Aorta (tissue), 5 donors: ENCODE measurements at places on chromosomes 6 and 20. TPM values are rescaled to one million over a fixed set of nuclear protein-coding genes. Genes with fewer than 3 reads are reported as not detected.

DNA sequence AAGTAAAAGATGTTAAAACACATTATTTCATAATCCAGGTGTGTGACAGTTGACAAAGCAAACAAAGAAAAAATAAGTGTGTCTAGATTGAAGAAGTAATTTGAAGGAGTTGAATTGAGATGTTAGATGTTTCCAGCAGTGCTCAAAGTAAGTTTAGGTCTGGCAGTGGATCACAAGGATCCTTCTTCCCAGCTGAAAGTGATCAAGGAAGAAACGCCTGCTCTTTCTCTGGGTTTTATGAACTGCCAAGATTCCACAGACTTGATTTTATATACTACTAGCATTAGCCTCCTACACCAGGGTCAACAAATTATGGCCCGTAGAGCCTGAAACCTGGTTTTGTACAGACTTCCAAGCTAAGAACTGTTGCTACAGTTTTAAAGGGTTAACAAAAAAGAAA, 30.3 kb downstream of the STX7 start:
- no peaks in the 10 kb centered on the region for H3K4me1 ChIP-seq
- no peaks in the 10 kb centered on the region for H3K36me3 ChIP-seq
- no peak overlapping the region for H3K27ac ChIP-seq

DNA sequence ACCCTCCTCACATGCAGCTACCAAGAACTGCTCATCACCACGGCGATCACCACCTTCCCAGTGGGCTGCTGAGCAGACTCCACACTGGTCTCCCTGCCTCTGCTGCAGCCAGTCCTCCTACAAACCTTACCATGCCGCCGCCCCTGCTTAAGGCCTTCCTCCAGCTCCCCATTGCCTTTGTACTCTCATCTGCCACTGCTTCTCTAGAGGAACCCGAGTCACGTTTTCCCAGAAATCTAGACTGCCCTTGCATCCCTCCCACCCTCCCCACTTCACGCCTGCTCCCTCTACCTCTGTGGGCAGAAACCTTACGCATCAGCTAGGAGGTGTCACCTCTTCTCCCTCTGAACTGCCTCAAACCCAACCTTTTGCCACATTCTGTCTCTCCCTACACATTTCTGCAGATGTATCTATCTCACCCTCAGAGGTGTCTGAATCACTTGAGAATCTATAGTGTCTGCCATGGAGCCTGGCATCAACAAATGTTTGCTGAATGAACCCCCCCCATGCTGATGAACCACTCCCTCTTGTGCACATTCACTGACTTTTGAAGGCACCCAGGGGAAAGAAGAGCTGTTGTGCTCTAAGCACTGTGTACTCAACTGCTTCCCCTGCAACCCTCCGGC, 4.3 kb downstream of the E2F1 start:
- no peak overlapping the region for H3K27ac ChIP-seq
- no peaks in the 10 kb centered on the region for H3K36me3 ChIP-seq
- no peaks in the 10 kb centered on the region for H3K27me3 ChIP-seq
- no peak for DNase-seq
- H3K4me3 ChIP-seq, result no peak overlapping the region

GRCh38 chr6:165605901-165606739, 56.9 kb downstream of the PDE10A start:
- no peaks in the 10 kb centered on the region for H3K4me1 ChIP-seq
- DNase-seq, result no peak
- H3K4me3 ChIP-seq, result no peak overlapping the region
- H3K27ac ChIP-seq, result no peak overlapping the region
- no peaks in the 10 kb centered on the region for H3K36me3 ChIP-seq

Gene MEP1A
- not detected for total RNA-seq

DNA sequence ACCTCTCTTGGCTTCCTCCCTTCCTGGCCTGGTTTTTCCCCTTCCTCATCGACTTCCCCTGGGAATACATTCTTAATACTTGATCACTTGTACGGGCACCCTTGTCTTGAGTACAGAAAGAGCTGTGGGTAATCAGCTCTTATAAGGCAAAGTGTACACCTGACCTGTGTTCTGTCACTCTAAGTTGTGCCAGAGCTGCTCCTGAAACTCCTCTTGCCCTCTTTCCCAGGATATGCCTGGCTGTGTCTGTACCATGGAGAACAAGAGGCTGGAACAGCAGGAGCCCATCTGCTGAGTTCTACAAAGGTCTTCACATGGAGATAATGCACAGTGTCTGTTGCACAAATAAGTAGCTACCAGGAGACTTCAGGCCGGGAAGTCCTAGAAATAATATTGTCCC, 110.1 kb downstream of the FOXA2 start:
- no peaks in the 10 kb centered on the region for H3K36me3 ChIP-seq
- DNase-seq, result no peak
- H3K4me1 ChIP-seq, result no peaks in the 10 kb centered on the region
- no peaks in the 10 kb centered on the region for H3K27me3 ChIP-seq

DNA sequence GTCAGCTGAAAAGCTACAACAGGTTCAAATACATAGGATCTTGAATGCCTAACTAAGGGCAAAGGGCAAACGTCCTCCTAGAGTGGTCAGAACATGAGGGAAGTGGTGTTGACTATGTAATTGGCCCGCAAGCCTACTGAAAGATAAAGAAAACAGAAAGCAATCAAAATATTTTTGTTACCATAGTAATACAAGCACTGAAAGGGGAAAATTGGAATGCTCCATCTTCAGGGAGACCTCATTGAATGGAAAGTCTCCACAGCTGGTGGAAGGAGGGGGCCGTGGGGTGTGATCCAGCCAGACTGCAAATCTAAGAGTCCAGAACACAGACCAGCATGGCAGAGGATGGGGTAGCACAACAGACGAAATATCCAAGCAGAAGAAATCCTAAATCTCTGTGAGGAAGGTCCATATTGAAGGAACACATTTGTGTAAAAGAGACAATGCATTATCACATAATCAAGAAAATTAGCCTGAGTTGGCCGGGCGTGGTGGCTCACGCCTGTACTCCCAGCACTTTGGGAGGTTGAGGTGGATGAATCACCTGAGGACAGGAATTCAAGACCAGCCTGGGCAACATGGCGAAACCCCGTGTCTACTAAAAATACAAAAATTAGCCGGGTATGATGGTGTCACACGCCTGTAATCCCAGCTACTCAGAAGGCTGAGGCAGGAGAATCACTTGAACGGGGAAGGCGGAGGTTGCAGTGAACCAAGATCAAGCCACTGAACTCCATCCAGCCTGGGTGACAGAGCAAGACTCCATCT, 39.5 kb downstream of the MTFR2 start:
- DNase-seq, result no peak
- no peaks in the 10 kb centered on the region for H3K4me1 ChIP-seq
- no peaks in the 10 kb centered on the region for H3K27me3 ChIP-seq
- H3K36me3 ChIP-seq, result no peaks in the 10 kb centered on the region
